ENCODE measurements at places on chromosomes 16 and 17. TPM values are rescaled to one million over a fixed set of nuclear protein-coding genes. Genes with fewer than 3 reads are reported as not detected.

- DNase-seq: no peak
Observed at GRCh38 chr16:70407811-70408274, 31.1 kb downstream of the ST3GAL2 start.

PIK3R6 gene
- total RNA-seq: 0.47 TPM

DNA sequence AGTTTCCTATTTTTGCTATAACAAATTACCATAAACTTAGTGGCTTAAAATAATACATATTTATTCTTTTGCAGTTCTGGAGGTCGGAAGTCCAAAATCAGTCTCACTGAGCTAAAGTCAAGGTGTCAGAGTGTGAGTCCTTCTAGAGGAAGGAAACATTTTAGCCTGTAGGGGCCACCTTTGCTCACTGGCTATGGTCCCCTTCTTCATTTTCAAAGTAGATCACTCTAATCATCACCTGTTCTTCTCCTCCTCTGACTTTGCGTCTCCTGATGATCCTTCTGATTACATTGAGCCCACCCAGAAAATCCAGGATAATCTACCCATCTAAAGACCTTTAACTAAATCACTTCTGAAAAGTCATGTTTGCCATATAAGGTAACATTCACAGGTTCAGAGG lies 534.4 kb upstream of the SALL1 start:
- DNase-seq: no peak

IL21R gene
- total RNA-seq: not detected

DNA sequence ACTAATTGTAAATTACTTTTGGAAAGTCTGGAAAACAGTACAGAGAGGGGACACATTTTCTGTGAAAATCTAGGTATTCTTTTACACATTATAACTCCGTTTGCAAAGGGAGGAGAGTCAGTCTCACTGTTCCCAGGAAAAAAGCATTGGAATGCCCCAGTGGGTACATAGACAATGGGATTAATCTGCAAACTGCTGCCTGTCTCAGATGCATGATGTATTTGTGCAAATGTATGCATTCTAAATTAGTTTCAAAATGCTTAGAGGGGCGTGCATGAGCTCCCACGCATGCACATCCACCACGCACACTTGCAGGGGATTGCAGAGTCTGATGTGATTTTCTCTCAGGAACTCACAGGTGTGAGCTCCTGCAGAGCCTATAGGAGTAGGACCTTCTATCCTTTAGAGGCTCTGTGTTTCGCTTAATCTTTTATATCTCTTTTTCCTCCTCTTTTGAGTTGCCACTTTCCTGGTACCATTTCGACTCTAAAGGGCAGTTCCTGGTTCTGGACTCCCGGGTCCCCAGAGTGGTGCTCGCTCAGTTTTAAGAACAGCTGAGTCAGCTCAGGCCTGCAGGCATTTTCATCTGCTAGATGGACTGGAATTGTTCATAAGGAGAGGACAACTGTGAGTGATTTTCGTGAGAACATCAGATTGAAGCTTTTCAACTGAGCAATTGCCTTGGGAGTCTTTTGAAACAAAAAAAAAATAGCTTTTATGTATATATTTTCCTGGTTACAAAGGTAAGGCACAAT lies 1.1 kb downstream of the BCO1 start:
- DNase-seq: no peak

- DNase-seq: no peak
Observed at GRCh38 chr16:87100306-87101058, 216.7 kb downstream of the C16orf95 start.

DNA sequence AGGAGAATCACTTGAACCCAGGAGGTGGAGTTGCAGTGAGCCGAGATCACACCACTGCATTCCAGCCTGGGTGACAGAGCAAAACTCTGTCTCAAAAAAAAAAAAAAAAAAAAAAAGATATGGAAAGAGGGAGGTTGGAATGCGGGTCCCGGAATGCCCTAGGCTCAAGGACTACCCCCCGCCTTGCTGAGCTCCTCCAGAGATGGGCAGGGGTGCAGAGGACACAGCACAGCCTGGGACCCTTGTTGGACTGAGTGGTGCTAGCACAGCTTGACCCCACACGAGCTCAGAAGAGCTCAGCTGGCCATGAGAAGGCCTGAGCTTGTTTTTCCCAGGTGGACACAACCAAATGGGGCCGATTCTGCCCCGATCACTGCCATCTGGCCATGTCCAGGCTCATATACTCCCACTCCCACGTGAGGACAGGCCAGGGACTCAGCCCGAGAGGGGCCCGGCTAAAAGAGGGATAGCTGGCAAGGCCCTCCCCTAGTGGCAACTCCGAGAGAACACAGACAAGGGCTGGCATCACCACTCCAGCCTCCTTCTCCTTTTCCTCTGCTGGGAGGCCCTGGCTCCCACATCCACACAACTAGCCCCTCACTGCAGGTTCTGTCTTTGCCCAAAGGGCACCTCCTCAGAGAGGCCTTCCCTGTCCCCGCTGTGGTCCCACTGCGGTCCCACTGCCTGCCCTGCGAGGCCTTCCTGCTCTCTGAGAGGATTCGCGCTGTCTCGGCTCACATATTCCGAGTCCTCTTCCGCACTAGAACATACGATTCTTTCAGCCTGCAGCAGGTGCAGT lies 11.0 kb downstream of the SGCA start:
- no peak for DNase-seq
